Kidney capillary endothelial cell (primary cell): ENCODE measurements at places on chromosomes 16 and 17.

- DNase-seq: no peak
Measured at GRCh38 chr17:48003417-48004151, 32.7 kb downstream of the CDK5RAP3 start.

- no peak for DNase-seq
Measured at GRCh38 chr17:15462976-15463772, 4.2 kb downstream of the CDRT4 start.

- no peak for DNase-seq
Measured at GRCh38 chr17:55852734-55853133, 101.9 kb downstream of the PCTP start.

- peak; percentile 77 for DNase-seq
Measured at GRCh38 chr16:19559242-19559910, 3.9 kb downstream of the VPS35L start.

- no peak for DNase-seq
Measured at GRCh38 chr17:45277992-45278391, 16.1 kb upstream of the SPATA32 start.

DNA sequence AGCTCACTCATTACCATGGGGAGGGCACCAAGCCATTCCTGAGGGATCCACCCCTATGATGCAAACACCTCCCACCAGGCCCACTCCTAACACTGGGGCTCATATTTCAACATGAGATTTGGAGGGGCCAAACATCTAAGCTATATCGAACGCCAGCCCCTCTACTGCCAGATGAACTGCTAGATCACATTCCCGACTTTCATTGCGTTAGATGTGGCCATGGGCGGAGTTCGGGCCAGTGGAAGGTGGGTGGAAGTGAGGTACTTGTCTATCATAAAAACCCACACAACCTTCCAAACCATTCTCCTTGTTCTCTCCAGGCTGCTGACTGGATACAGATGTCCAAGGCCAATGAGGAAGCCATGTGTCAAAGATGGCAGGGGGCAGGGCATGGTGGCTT lies 27.0 kb upstream of the ANKRD40CL start:
- no peak for DNase-seq

DNA sequence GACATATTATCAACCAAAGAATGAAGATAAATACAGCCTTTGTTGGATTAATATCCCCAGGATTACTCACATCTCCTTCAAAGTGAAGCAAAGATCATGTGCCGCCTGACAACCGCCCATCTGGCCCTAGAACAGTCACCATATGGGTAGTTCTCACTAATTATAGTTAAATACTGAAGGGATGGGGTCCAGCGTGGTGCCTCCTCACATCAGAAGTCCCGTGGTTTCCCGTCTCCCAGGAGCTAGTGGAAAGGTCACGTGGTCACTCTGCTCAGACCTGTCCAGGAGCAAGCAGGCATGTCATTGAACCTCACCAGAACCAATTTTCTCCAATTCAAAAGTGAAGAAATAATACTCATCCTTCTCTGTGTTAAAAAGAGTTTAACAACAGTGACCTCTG lies 434.5 kb downstream of the SHISA9 start:
- no peak for DNase-seq
